Stimulated activated CD4-positive, alpha-beta T cell treated with anti-CD3 and anti-CD28 coated beads, Interleukin-2, amount 100 ng/mL, for 4 hours (primary cell): ENCODE measurements at places on chromosomes 2 and 18.

- no peak for DNase-seq
Measured at GRCh38 chr2:233210843-233211547, 40.5 kb upstream of the ATG16L1 start.

DNA sequence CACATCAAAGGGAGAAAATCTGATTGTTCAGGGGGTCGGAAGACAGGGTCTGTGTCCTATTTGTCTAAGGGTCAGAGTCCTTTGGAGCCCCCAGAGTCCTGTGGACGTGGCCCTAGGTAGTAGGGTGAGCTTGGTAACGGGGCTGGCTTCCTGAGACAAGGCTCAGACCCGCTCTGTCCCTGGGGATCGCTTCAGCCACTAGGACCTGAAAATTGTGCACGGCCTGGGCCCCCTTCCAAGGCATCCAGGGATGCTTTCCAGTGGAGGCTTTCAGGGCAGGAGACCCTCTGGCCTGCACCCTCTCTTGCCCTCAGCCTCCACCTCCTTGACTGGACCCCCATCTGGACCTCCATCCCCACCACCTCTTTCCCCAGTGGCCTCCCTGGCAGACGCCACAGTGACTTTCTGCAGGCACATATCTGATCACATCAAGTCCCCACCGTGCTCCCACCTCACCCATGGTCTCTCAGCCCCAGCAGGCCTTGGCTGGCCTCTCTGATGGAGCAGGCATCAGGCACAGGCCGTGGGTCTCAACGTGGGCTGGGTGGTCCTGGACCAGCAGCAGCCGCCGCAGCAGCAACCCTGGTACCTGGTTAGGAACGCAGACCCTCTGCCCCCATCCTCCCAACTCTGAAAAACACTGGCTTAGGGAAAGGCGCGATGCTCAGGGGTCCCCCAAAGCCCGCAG, 3.8 kb downstream of the PROC start:
- no peak for DNase-seq

DNA sequence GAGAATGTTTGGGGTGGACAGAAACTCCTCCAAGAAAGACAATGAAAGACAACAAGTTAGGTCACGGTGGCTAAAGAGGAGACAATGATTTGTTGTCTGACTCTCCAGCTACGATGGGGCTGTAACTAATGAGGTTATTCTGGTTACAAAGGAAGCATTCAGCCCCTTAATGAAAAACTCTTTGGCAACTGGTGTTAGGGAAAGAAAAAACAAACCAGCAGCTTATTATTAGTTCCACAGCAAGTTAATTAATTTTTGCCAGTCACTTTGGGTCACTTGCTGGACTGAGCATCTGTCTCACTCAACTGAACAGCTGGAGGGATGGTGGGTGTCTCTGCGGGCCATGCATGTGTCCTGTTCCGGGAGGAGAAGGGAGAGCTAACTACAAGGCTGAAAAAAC, 263.7 kb downstream of the ALK start:
- no peak for DNase-seq

DNA sequence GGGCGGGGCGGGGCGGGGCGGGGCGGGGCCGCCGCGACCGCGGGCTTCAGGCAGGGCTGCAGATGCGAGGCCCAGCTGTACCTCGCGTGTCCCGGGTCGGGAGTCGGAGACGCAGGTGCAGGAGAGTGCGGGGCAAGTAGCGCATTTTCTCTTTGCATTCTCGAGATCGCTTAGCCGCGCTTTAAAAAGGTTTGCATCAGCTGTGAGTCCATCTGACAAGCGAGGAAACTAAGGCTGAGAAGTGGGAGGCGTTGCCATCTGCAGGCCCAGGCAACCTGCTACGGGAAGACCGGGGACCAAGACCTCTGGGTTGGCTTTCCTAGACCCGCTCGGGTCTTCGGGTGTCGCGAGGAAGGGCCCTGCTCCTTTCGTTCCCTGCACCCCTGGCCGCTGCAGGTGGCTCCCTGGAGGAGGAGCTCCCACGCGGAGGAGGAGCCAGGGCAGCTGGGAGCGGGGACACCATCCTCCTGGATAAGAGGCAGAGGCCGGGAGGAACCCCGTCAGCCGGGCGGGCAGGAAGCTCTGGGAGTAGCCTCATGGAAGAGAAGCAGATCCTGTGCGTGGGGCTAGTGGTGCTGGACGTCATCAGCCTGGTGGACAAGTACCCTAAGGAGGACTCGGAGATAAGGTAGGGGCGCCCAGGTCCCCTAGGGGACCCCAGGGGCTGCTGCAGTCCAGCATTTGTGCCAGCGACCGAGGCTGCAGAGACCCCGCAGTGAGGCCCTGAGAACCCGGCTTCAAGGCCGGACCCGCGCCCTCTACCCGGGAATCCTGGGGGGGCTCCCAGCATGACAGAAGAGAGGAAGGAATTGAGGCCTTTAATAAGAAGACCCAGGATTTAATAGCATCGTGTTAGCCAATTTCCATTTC, at the start of gene KHK:
TSS of gene KHK (plus strand) at position 49 of the 870 bp plus-strand sequence. CDS start at position 537, 488 bp downstream.
- DNase-seq, result no peak

DNA sequence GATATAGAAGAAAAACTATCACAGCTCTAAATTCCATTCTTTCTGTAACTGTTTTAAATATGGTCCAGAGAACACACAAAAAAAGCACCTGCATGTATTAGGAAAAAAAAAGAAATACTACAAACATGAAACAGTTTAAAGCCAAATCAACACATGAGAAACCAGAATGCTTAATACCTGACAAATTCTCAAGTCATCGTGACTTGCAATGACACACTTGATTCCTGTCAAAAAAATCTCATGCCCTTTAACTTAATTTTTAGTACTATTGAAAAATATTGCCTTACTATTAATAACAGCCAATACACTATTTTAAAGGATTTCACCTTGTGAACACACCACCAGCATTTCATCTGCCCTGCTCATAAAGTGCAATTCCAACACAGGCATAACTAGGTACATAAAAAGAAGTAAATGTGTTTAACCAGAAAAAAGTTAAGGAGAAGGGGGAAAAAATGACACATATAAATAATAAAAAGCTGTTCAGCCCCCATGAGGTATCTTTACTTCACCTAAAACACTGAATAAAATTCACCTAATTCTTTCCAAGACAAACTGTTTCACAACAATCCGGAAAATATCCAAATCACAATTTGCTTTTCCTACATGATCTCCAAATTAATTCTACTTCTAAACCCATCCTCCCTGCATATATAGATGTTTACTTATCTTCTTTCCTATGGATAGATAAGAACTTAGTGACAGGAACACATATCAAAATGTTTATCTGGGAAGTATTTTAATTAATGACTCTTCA, 10.8 kb downstream of the ROCK2 start:
- no peak for DNase-seq

GRCh38 chr18:1480309-1480708, 575.6 kb downstream of the ADCYAP1 start:
- no peak for DNase-seq

DNA sequence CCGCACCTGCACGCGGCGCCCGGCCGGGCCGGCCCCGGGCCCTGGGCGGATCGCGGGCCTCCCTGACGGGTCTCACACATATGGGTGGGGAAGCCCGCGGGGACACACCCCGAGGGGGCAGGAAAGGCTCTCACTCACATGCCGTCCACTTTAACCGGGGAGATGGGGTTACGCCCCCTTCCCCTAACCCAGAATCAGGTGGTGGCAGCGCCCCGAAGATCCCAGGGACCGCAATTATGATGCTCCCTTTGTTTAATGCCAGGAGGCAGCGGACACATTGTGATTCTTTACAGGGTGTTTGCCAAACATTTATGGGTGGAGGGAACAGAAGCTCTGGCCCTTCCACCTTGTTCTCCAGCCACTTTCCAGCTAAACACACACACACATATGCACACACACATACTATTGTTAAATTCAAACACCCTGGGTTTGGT, 424 bp upstream of the ANKRD44 start:
- DNase-seq, result no peak

DNA sequence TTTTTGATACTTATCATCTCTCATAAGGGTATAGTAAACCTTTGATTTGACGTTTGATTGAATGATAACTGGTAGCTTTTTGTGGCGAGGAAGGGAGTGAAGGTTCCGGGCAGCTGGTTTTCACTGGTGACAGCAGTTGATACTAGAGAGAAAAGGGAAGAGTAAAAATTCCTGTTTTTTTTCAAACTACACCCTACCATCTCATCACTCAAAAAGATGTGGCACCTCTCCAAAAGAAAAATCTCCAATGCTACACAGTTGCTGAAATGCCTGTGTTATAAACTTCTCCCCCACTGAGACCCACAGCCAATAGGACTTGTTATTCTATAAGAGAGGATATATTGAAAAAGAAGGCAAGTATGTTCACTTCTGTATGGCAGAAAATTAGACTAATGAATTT, 154.0 kb downstream of the MAIP1 start:
- no peak for DNase-seq

DNA sequence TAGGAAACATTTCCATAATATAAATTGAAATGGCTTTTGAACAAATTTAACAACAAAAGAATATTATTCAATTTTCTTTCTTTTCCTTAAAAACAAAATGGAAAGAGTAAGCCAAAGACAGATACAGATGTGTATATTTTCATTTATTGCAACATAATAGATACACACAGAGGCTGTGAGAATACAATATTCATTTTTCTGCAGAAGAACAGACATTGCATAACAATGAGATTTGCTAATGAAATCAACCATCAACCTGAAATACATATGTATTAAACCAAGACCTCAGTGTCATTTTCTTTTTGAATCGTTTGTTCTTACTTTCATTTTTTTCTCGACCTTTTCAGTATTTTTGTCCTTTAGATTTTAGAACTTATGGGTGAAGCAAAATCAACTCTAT, 95.1 kb downstream of the BAZ2B start:
- no peak for DNase-seq

GRCh38 chr2:124604940-124605339, 579.9 kb downstream of the CNTNAP5 start:
- DNase-seq, result no peak
